ENCODE measurements at places on chromosomes 12 and 14.

DNA sequence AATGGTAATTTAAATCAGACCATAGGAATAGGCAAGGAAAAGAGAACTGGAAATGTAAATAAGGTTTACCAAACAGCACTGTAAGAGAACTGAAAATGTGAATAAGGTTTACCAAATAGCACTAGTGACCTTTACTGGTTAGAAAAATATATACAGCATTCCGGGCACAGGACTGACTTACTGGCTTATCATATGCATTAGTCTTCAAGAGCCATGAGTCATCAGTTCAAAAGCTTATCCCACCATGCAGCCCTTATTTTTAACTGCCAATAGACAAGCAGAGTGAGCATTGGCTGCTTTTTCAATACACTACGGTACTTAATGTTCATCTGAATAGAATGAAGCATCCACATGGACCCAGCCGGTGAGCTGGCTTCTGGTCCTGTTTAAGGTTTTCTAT lies 13.0 kb upstream of the NELL2 start:
- no peak for DNase-seq

- no peak for DNase-seq
Observed at GRCh38 chr14:57632649-57633048, 139.0 kb upstream of the CCDC198 start.

DNA sequence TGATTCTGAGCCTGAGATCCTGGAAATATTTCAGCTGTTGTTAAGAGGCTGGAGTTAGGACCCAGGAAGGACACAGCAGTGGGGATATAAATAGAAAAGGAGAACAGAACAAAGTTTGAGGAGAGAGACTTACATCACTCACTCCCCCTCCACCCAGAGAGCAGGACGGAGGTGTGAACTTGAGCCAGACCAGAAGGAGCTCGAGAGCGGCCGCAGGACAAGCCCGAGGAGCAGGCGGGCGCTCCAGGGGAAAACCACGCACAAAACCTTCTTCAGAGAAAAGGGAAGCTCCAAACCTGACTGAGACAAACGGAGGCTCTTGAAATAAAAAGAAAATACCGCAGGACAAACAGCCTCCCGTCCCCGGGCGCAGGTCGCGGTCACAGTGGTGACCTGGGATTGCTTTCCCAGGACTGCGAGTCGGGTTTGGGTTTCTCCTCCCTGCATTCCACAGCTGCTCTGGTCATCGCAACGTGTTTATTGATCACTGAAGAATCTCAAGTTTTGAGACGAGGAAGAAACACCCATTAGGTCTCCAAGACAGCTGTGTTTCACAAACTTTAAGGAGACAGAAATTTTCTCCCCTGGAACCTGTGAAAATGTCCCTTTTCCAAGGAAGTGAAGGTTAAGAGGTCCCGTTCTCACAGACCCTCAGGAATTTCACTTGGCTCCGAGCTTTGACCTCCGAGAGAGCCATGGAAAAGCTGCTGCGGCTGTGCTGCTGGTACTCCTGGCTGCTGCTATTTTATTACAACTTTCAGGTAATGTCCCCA lies at the start of gene ADGRD1:
Gene ADGRD1, plus strand, starts transcription at position 137 of the 773 bp plus-strand sequence. Its CDS starts 559 bp downstream, at position 696.
- no peak for DNase-seq

GRCh38 chr12:5194306-5194705 lies 150.6 kb downstream of the KCNA5 start:
- DNase-seq = no peak

GRCh38 chr12:54337280-54337842 lies 12.4 kb downstream of the COPZ1 start:
- no peak for DNase-seq

- no peak for DNase-seq
Observed at GRCh38 chr14:68966872-68967301, 12.2 kb downstream of the ACTN1 start.

GRCh38 chr12:6684609-6685008 lies 4.6 kb downstream of the ZNF384 start:
- DNase-seq = peak; percentile 46

DNA sequence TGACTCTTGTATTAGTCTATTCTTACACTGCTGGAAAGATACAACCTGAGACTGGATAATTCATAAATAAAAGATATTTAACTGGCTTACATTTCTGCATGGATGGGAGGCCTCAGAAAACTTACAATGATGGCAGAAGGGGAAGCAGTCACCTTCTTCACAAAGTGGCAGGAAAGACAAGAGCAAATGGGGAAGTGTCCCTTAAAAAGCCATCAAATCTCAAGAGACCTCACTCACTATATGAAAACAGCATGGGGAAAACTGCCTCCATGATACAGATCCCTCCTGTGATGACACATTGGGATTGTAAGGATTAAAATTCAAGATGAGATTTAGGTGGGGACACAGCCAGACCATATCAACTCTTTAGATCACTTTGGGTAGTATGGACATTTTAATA lies 83.7 kb downstream of the TMTC3 start:
- DNase-seq = no peak

GRCh38 chr12:39798429-39798828 lies 178.8 kb upstream of the ABCD2 start:
- no peak for DNase-seq

DNA sequence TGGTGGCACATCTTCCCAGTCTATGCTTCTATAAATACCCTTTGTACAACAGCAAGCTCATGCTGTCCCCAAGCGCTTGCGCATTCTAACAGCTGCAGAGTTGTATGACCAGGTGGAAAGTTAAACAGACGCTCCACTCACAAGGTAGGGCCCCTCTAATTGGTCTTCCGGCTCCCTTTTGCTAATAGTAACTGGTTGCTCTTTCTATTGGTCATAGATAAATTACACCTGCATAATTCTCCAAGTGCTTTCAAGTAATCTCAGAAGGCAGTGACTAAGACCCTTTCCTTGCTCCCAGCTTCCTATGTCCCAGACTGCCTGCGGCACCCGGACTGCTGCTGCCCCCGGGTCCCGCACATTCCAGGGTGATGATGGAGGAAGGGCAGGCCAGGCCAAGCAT lies 6.1 kb upstream of the TSPAN9 start:
- DNase-seq = no peak

- peak; percentile 65 for DNase-seq
Observed at GRCh38 chr12:26097046-26097878, 27.6 kb downstream of the BHLHE41 start.

DNA sequence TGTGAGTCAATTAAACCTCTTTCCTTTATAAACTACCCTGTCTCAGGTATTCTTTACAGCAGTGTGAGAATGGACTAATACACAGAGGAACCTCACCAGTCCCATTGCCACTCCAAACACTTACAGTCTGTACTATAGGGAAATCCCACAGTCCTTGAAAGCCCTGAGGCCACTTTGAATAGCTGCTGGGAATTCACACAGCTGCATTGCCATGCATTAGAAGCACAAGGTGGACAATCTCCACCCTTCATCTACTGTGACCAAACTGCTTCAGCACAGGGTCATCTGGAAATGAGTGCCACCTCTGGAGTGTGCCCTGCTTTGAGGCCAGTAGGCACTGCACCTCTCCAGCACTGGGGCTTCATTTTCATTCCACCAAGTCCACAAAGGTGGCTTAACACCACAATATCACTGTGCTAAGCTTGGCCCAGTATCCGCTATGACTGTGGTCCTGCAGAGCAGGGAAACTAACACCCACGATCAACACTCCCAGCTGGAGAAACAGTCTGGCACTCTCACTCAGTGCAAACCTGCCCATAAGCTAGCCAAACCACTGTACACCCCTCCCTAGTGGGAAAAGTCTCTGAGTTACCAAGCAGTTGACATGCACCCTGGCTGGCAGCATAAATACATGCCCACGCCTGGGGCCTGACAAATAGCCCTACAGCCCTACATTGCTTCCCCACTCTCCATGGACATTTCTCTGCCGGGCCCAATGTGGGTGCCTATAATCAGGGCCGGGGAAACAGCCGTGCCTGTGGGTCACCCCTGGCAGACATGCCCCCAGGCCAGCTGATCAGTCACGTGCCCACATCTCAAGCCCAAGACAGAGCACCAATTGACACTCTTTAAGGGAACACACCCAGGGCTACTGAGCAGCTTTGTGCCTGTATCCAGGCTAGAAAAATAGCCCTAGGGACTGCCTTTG lies 294.3 kb upstream of the MGAT4C start:
- DNase-seq = no peak

- DNase-seq = no peak
Observed at GRCh38 chr12:1403417-1403816, 191.0 kb downstream of the FBXL14 start.

GRCh38 chr12:85803231-85803630 lies 33.0 kb downstream of the RASSF9 start:
- no peak for DNase-seq

GRCh38 chr14:95198320-95198719 lies 41.0 kb upstream of the DICER1 start:
- DNase-seq = no peak

- peak; percentile 42 for DNase-seq
Observed at GRCh38 chr14:70807898-70808415, 1.4 kb downstream of the MAP3K9 start.

DNA sequence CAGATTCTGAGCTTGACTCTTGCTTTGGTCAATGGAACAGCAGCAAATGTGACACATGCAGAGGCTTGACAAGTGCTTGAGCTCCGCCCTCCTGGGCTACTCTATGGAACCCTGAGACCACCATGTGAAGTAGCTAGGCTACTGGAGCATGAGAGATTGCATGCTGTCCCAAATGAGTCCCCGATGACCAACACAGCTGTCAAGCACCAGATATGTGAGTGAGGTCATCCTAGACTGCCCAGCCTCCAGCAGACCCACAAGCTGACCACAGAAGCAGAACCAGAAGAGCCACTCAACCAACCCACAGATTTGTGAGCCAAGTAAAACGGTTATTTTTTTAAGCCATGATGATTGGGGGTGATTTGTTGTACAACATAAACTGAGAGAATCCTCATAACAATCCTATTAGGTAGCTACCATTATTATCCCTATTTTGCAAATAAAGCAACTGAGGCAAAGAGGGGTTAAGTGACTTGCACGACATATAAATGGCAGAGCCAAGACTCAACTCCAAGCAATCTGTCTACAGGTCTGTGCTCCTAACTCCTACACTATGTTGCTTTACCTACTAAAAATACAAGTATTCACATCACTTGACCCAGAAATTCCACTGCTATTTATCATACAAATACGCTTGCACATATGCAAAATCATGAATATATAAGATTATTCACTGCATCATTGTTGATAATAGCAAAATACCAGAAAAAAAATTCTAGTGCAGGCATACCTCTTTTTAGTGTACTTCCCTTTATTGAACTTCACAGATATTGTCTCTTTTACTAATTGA lies 136.2 kb downstream of the NDUFA12 start:
- DNase-seq = no peak

DNA sequence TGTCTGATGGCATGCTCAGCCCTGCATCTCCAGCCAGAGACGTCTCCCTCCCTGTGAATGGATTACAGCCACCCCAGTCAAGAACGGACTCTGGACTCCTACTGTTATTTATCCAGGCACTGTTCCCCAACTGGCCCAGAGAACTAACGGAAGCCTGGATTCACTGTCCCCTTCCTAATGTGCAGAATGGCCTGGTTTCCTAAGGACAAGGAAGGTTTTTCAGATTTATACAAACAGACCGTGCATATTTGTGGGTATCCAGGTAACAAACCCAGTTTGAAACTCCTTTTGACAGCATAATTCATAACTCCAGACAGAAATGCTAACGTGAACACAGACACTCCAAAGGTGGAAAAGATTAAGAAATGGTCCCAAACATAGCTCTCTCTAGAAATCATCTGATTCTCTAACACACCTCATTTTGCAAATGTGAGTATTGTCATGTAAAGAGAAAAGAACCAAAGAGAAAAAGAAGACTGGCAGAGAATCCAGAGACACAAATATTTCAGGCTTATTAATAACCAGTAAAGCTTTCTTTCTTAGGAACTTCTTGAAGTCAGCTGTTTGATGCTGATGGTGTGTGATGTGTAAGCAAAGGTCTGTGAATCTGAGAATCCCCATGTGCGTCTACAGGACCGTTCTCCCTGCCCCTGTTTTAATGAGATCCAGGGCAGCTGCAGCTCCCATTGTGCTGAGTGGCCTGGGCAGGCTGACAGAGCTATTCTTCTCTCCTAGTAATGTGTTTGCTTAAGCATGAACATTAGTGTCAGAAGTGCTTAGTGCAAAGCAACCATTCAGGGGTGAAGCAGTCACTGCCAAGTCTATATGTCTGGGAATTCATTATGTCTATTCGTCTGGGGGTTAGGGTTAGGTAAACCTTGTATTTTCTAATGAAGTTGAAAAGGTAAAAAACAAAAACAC lies 86.8 kb upstream of the HIF1A start:
- no peak for DNase-seq

DNA sequence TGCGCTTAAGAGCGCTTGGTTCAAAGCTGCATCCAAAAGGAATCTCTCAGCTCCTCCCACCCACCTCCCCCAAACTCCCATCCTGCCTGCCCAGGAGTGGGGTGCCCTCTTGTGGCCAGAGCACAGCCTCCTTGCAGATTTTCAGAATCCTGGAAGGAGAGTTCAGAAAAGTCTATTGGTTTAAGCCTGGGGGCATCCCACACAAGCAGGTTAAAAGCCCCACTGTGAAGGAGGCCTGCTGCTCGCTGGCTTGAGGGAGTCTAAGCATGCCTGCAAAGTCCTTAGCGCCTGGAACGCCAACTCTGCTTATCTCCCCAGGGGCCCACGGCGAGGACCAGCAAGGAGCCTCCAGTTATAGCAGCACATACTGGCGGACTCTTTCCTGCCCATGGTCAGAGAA lies 297.1 kb downstream of the KSR2 start:
- DNase-seq = no peak

DNA sequence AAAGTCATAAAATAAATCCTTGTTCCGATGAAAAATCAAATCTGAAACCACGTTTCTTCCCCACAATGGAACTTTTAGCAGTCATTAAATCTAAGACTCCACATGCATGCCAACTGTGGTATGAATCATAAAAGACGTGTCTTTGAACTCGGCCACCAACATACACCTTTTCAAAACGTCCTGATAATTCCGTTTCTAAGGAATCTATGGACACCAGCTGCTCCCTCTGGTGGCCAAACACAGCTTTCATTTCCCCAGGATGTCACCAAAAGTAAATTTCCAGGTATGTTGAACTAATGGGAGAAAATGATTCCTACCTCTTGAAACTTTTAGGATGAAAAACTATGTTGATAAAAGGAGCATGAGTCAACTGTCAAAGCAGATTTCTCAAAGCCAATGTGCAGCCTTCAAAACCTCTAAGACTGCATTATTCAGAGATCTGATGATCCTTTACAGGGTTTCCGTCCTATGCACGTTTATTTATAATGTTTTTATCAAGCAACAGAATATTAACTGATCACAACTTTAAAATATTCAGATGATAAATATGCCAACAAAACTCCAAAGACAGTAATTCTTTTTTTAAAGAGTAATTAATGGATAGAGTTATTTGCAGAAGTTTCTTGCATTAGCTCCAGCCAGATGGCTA lies 96.2 kb downstream of the CIT start:
- no peak for DNase-seq

DNA sequence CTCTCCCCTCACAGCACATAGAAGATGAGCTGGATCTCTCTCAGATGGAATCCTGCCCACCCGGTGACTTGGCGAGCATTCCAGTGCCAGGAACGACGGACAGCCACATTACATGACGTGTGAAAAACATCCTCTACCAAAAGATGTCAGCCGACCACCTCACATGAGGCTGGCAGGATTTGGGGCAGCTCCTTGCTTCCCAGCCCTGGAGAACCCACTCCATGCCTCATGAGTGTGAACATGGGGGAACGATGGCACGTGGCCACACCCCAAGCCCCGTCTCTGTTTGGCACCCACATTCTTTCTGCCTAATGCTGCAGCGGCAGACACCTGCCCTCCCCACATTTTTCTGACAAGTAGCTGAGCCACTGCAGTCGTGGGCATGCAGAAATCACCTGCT lies 202.5 kb downstream of the CALM1 start:
- DNase-seq = no peak

GRCh38 chr14:64760146-64760755 lies 56.0 kb downstream of the PLEKHG3 start:
- peak; percentile 29 for DNase-seq
